ENCODE measurements at places on chromosomes 11 and 22. TPM values are rescaled to one million over a fixed set of nuclear protein-coding genes. Genes with fewer than 3 reads are reported as not detected.

DNA sequence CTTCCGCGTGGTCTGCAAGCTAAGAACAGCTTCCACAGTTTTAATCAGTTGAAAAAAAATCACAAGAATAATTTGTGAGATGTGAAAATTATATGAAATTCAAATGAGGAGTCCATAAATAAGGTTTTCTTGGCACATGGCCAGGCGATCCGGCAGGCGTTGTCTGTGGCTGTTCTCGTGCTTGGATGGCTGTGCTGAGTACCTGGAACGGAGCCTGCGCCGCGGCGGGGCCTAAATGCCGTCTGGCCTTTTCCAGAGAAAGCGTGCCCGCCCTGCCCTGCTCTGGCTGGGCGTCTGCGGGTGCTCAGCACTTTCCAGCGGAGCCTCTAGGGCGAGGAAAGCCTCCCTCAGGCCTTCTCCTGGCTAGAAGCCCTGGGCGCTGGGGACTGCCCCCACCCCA is 41.8 kb downstream of the OSBPL5 start:
- H3K4me3 ChIP-seq, result no peak overlapping the region
- no peaks in the 10 kb centered on the region for H3K27me3 ChIP-seq
- peaks cover 8% of the 10 kb centered on the region for H3K4me1 ChIP-seq
- no peaks in the 10 kb centered on the region for H3K36me3 ChIP-seq
- no peak for DNase-seq

- no peaks in the 10 kb centered on the region for H3K27me3 ChIP-seq
- no peak overlapping the region for H3K4me3 ChIP-seq
- H3K36me3 ChIP-seq, result peaks cover 11% of the 10 kb centered on the region
- no peak overlapping the region for H3K27ac ChIP-seq
- DNase-seq, result no peak
These were observed 17.6 kb downstream of the ALKBH8 start for GRCh38 chr11:107547961-107548360.

- H3K27me3 ChIP-seq, result no peaks in the 10 kb centered on the region
- no peak for DNase-seq
- no peak overlapping the region for H3K4me3 ChIP-seq
- peaks cover 68% of the 10 kb centered on the region for H3K4me1 ChIP-seq
- H3K27ac ChIP-seq, result peak overlapping the region; percentile 89
- peaks cover 5% of the 10 kb centered on the region for H3K36me3 ChIP-seq
These were observed 7.2 kb downstream of the GRK2 start for GRCh38 chr11:67273260-67273990.

GRCh38 chr11:78392854-78393253 is 24.8 kb downstream of the GAB2 start:
- no peaks in the 10 kb centered on the region for H3K27me3 ChIP-seq
- H3K4me1 ChIP-seq, result peaks cover 16% of the 10 kb centered on the region
- H3K4me3 ChIP-seq, result no peak overlapping the region

DNA sequence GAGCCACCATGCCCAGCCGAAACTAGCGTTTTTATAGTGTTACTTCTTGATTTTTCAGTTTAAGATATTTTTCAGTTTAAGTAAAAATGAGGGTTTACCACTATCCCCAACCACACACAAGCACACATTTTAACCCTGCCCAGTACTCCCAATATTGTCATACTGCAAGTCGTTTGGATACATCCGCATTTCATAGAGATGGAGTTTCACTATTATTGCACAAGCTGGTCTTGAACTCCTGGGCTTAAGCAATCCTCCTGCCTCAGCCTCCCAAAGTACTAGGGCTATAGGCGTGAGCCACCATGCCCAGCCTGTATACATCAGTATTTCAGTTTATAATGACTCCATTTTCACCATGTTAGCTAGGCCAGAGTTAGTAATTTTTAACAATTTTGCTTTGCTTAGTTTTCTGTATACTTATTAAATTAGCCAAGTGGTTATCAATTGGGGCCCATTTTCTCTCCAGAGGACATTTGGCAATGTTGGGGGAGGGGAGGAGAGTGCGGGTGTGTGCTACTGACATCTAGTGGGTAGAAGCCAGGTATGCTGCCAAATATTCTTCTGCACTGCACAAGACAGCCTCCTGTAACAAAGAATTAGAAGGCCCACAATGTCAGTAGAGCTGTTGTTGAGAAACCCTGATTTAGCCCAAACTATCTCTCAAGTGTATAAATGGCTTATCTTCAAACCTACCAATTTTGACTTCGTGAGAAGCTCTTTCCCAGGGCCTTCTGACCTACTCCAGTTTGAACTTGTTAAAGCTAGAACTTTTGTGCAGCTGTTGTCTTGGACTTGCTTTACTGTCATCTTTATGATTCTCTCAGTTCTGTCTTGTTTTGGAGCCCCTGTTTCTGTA is 7.3 kb downstream of the USP47 start:
- peaks cover 27% of the 10 kb centered on the region for H3K4me1 ChIP-seq
- no peaks in the 10 kb centered on the region for H3K27me3 ChIP-seq
- peak; percentile 65 for DNase-seq
- H3K27ac ChIP-seq, result no peak overlapping the region

DNA sequence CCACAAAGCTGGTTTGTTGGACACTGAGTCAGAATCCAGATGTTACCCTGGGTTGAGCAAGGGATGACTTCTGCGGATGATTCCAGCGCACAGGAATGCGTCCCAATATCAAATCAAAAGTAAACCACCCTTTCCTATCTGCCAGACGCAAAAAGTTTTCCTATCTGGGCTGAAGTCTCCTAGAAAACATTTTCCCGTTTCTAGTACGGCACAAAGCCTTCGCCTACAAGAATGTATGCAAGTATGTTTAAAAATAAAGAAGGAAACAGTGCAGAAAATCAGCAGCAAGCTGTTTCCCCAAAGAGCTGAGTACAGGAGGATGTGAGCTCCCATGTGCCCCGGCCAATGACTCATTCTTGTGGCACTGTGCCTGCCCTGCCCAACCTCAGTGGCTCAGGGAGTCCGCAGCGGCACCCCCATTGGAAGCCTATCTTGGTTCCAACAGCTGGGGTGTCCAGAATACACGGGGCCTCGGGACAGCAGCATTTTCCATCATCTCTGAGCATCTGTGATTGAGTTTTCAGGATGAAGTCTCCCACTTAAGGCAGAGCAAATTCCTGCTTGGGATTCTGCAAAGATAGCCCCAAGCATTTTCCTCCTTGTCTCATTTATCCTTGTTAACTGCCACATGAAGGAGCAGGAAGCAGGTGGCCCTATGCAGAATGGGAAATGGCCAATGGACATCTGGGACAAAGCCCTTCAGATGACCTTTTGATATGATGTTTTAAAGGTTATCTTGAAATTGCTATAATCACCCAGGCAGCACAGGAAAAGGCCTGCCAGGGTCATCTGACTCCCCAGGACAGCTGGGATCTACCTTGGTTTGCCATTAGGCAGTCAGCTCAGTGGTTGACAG is 17.5 kb downstream of the KCNJ5 start:
- peaks cover 30% of the 10 kb centered on the region for H3K4me1 ChIP-seq
- H3K27me3 ChIP-seq, result no peaks in the 10 kb centered on the region
- H3K4me3 ChIP-seq, result no peak overlapping the region
- peak overlapping the region; percentile 8 for H3K27ac ChIP-seq
- H3K36me3 ChIP-seq, result peaks cover 18% of the 10 kb centered on the region

GRCh38 chr11:115197433-115197832 is 306.8 kb downstream of the CADM1 start:
- no peaks in the 10 kb centered on the region for H3K27me3 ChIP-seq
- H3K27ac ChIP-seq, result peak overlapping the region; percentile 16
- DNase-seq, result no peak
- no peaks in the 10 kb centered on the region for H3K36me3 ChIP-seq
- no peaks in the 10 kb centered on the region for H3K4me1 ChIP-seq

- no peak for DNase-seq
- H3K27ac ChIP-seq, result no peak overlapping the region
- no peaks in the 10 kb centered on the region for H3K4me1 ChIP-seq
- H3K27me3 ChIP-seq, result no peaks in the 10 kb centered on the region
- H3K4me3 ChIP-seq, result no peak overlapping the region
These were observed 43.9 kb upstream of the PARVG start for GRCh38 chr22:44136786-44137185.

DNA sequence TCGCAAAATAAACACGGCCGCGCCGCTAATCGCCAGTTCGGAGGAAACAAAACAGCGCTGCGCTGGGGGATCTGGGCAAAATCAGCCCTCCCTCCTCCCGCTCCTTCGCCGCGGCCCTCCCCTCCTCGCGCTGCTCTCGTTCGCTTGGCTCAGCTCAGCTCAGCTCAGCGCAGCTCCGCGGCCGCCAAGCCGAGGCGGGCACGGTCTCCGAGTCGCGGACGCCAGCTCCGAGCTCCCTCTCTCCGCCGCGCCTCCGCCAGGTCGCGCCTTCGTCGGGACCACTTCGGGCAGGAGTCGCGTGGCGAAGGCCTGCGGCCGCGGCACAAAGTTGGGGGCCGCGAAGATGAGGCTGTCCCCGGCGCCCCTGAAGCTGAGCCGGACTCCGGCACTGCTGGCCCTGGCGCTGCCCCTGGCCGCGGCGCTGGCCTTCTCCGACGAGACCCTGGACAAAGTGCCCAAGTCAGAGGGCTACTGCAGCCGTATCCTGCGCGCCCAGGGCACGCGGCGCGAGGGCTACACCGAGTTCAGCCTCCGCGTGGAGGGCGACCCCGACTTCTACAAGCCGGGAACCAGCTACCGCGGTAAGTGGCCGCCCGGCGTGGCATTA is at the start of gene SPON1:
SPON1 (plus strand) TSS at position 162 of the 607 bp plus-strand sequence; CDS start at position 344, 182 bp downstream.
- peaks cover 5% of the 10 kb centered on the region for H3K4me1 ChIP-seq
- H3K36me3 ChIP-seq, result no peaks in the 10 kb centered on the region
- H3K27me3 ChIP-seq, result peaks cover 30% of the 10 kb centered on the region
- no peak within 1 kb of the TSS for H3K27ac ChIP-seq

DNA sequence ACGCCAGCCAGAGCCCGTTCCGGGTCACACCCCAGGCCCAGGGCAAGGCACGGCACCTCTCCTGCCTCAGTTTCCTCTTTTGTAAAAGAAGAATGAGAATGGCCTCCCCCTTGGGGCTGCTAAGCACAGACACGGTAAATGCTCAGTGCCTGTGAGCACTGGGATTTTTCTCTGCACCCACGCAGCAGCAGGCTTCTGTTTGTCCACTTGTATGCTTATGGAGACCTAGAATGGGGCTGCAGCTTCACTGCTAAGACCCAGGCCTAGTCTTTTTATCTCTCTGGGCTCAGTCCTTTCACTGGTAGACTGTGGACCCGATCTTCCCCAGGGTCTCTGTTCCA is 1327.9 kb downstream of the TBC1D22A start:
- peaks cover 16% of the 10 kb centered on the region for H3K4me1 ChIP-seq
- H3K27ac ChIP-seq, result peak overlapping the region; percentile 68
- H3K36me3 ChIP-seq, result no peaks in the 10 kb centered on the region
- H3K27me3 ChIP-seq, result no peaks in the 10 kb centered on the region
- H3K4me3 ChIP-seq, result no peak overlapping the region

- H3K4me3 ChIP-seq, result no peak overlapping the region
- no peaks in the 10 kb centered on the region for H3K36me3 ChIP-seq
- no peak overlapping the region for H3K27ac ChIP-seq
- no peaks in the 10 kb centered on the region for H3K27me3 ChIP-seq
- peaks cover 5% of the 10 kb centered on the region for H3K4me1 ChIP-seq
- no peak for DNase-seq
These were observed 111.3 kb upstream of the OR4B1 start for GRCh38 chr11:48105096-48105990.

- no peak overlapping the region for H3K4me3 ChIP-seq
- H3K27me3 ChIP-seq, result no peaks in the 10 kb centered on the region
- DNase-seq, result no peak
- H3K27ac ChIP-seq, result no peak overlapping the region
- no peaks in the 10 kb centered on the region for H3K36me3 ChIP-seq
These were observed 600.4 kb upstream of the CADM1 start for GRCh38 chr11:116104498-116105174.

The RFPL3 gene
- not detected for total RNA-seq

The ANKRD49 gene
- total RNA-seq, result 11.3 TPM

The QSER1 gene
- 20.2 TPM for total RNA-seq

The RBMXL2 gene
- 0.06 TPM for total RNA-seq

The FGF19 gene
- total RNA-seq, result not detected

The BDNF gene
- 0.39 TPM for total RNA-seq

The OR2D2 gene
- total RNA-seq, result not detected

The SAA4 gene
- total RNA-seq, result not detected

The OR6T1 gene
- not detected for total RNA-seq

The SLC22A9 gene
- not detected for total RNA-seq

The OR5A1 gene
- not detected for total RNA-seq

The CHST1 gene
- 4.8 TPM for total RNA-seq
